ENCODE measurements at places on chromosomes 5 and 9. TPM values are rescaled to one million over a fixed set of nuclear protein-coding genes. Genes with fewer than 3 reads are reported as not detected.
A peak's percentile ranks its signal among the peaks of the same experiment; 100 is the strongest.

GRCh38 chr5:114305402-114306207 lies 56.3 kb upstream of the KCNN2 start:
- DNase-seq: no peak

DNA sequence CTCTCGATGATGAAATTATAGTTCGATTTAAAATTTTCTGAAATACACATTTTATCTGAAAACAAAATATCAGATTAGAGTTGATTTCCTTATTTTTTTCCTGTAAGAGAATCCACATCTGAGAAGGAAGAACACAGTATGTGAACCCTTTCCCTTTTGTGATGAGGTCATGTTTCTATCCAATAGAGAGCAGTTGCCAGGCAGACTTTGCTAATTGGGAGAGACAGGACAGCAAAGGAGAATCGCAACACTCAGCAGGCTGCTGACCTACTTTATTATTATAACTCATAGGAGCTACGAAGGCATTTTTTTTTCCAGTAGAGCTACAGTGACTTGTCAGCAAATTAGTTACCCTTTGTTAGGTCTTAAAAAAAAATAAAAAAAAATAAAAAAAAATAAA lies 242.1 kb downstream of the HCN1 start:
- no peak for DNase-seq

ZDHHC11B gene
- total RNA-seq: 8.7 TPM

PRUNE2 gene
- total RNA-seq: 5.6 TPM

DNA sequence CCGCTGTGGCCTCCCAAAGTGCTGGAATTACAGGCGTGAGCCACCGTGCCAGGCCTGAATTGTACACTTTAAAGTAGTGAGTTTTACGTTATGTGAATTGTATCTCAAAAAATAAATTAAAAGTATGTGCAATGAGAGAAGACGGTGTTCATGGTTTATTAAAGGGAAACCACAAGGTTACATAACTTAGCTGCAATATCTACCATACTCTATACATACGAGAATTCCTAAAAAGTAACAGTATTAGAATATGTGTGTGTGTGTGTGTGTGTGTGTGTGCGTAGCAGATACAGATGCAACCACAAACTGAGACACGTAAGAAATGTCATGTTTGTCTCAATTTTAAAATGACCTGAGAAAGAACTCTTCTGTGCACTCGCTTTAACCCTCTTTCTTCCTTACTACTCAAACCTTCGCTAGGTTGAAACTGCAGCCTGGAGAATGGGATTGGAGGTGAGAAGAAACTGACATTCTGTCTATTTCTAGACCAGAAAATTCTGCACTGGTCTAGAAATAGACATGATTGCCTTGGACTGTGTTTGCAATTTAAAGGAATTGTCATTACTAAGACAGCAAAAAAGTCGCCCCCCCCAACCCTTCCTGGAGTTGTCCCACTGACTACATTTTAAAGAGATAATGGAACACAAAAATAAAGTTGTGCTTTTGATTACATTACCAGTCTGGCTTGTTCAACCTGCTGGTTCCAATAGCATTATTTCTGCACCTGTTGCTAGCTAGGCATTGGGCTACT lies 167.0 kb downstream of the RGS3 start:
- no peak for DNase-seq

DNA sequence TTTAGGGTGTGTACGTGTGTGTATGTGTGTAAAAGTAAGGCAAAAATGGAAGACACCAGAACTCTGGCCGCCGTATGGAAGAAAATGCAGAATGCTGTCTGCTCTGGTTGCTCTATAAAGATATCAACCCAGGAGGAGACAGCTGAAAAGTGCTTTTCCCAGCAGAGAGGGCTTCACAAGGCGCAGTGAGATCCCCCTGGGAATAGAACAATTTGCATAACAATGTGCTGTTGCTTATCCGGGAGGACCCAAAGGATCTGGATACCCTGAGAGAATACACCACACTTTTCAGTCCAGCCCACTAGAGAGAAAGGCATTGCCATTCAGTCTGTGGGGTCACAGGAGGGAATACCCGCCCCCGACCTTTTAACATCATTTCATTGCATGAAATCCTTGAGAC lies 230.6 kb downstream of the EBF1 start:
- DNase-seq: no peak

DNA sequence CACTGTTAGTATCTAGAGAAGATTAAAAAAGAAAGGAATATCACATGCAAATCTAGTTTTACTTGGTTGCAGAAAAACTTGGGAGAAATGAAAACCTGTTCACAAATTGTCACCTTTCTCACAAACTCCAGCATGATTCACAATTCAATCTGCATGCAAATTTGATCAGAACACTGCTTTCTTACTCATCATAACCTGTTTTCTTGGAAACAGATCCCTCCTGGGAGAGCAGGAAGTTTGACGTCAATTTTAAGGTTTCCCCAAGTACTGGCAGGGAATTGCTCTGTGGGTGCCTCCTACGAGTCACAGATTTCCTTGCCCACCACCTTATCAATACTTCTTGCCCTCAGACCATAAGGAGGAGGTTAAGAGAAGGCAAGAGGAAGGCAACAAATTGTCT lies 30.2 kb upstream of the HTR4 start:
- no peak for DNase-seq

- DNase-seq: no peak
Observed at GRCh38 chr9:100298378-100298777, 54.4 kb downstream of the TEX10 start.

GRCh38 chr5:59007460-59008063 lies 424.7 kb downstream of the RAB3C start:
- DNase-seq: no peak

- DNase-seq: no peak
Observed at GRCh38 chr5:14531668-14532067, 49.9 kb upstream of the OTULINL start.

GKAP1 gene
- 22.0 TPM for total RNA-seq

MPDZ gene
- total RNA-seq: 67.2 TPM

DNA sequence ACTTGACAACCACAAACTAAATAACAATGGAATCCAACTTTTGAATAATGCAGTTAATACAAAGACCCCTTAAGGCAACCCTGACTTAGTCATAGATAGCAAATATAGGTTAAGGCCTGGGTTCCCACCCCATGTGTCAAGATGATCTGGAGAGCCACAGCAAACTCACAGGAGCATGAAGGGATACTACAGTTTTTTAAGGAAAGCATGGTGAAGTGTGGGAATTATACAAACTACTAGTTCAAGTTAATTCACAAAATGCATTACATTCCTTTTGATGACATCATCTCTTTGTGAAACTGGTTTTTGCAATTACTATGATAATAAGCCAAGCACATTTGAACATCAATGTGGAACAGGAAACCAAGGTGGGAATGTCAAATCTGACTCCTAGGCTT lies 50.6 kb downstream of the LHFPL2 start:
- DNase-seq: no peak

GRCh38 chr5:94807985-94808384 lies 189.5 kb downstream of the SLF1 start:
- DNase-seq: no peak

CRAT gene
- total RNA-seq: 19.0 TPM

- no peak for DNase-seq
Observed at GRCh38 chr9:73022353-73022752, 69.5 kb upstream of the ALDH1A1 start.

PCDHB16 gene
- 11.9 TPM for total RNA-seq

PRSS3 gene
- total RNA-seq: not detected

TEK gene
- not detected for total RNA-seq

DNA sequence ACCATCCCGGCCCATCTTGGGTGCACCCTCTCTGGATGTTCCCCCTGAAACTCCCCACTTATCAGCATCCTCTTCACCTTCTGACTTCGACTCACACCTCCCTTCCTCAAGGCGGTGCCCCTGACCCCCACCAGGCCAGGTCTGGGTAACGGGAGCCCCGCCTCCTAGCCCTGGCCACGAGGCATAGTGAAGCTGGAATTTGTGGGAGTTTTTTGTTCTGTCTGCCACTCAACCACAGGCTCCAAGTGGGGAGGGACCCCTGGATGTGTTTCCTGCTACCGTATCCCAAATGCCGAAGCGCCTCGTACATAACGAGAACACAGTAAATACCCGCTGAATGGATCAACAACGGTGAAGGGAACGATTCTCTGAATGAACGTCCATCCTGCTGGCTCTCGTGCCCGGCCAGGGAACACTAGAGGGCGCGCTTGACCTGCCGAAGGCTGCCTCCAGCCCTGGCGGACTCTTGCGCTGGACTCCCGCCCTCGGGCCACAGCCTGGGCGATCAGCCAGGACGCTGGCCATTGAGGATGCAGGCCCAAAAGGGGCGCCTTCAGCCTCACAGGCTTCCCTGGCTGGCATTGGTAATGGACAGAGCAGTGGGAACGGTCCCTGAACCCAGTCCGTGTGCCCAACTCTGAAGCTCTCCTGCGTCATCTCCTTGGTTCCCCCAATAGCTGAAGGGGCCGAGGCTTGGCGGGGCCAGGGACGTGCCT lies 47.3 kb upstream of the PHYKPL start:
- peak; percentile 86 for DNase-seq

PRELID1 gene
- total RNA-seq: 114 TPM

RACK1 gene
- 1,813 TPM for total RNA-seq

ECSCR gene
- not detected for total RNA-seq

DNA sequence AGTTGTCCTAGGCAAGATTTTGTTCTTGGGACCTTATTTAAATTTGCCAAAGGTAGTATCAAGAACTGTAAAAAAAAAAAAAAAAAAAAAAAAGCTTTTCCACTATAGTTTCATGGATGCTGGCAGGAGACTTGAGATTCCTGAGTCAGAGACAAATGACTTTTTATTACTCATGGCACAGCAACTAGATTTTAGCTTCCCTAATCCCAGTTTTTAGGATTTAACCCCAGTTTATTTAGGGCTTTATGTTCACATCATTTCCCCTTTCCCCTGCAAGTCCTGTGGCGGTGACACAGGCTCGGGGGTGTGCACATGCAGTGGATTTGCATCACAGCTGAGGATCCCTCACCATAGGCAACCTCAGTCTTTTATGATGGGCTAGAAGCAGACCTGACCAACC lies 144.9 kb downstream of the GOLPH3 start:
- no peak for DNase-seq

- no peak for DNase-seq
Observed at GRCh38 chr9:114470581-114470980, 34.7 kb downstream of the WHRN start.

- DNase-seq: no peak
Observed at GRCh38 chr5:60382716-60383115, 317.2 kb downstream of the DEPDC1B start.

DNA sequence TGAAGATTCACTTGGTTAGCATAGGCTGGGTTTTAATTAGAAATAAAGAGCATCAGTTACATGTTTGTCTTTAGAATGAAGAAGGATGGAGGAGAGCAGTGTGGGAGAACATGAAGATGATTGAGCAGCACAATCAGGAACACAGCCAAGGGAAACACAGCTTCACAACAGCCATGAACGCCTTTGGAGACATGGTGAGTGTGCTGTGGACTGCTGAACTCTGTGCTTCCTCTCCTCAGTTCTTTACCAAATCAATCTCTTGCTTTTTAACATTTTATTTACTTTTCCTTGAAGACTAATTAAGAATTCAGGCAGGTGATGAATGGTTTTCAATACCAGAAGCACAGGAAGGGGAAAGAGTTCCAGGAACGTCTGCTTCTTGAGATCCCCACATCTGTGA lies 38.2 kb upstream of the SPATA31E1 start:
- no peak for DNase-seq

DNA sequence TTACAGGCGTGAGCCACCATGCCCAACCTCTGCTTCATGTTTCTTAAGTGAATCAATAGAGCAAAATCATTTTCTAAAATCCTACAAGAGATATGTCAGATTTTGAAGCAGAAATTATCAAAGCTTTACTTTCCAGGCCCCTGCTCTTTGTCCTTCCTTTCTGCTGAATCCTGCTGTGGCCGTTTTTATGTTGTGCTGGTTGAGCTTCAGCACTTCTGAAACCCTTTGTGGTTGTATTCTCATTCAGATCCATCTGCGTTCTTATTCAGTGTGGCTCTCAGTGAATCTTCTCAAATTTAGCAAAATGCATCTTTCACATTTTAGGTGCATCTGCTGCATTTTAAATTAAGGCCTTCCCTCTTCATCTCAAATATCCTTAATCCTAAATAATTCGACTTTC lies 26.0 kb downstream of the JMY start:
- no peak for DNase-seq

GRCh38 chr9:89814340-89815040 lies 209.7 kb downstream of the GADD45G start:
- no peak for DNase-seq

CEP72 gene
- 24.8 TPM for total RNA-seq

DNA sequence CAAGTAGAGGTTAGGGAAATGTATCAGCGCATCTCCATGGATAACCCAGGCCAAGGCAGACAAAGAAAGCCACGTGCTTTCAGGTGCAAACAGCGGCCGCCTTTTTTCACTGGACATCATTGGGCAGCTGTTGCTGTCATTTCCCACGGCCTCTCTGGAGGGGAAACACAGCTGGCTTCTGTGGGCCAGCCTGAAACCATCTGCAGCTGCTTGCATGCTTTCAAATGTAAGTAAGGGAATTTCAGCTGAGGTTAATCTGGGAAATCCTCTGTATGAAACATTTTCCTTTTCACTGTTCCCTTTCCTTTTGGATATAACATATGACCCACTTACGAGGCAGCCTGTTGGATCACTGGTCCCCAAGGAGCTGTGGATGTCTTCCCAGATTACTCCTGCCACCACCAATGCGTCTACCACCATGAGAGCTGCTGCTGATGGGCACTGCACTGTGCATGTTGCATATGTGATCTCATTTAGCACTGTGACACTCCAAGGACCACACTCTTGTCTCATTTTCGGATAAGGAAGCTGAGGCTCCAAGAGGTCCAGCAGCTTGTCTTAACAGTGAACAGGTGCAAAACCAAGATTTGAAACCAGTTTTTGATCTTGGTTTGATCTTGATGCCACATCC lies 106.3 kb downstream of the C9orf152 start:
- no peak for DNase-seq

- DNase-seq: no peak
Observed at GRCh38 chr5:141826674-141827073, 51.5 kb downstream of the PCDH1 start.

MAMDC4 gene
- total RNA-seq: 40.0 TPM

- DNase-seq: no peak
Observed at GRCh38 chr9:136784997-136785361, 6.2 kb upstream of the TMEM141 start.

DNA sequence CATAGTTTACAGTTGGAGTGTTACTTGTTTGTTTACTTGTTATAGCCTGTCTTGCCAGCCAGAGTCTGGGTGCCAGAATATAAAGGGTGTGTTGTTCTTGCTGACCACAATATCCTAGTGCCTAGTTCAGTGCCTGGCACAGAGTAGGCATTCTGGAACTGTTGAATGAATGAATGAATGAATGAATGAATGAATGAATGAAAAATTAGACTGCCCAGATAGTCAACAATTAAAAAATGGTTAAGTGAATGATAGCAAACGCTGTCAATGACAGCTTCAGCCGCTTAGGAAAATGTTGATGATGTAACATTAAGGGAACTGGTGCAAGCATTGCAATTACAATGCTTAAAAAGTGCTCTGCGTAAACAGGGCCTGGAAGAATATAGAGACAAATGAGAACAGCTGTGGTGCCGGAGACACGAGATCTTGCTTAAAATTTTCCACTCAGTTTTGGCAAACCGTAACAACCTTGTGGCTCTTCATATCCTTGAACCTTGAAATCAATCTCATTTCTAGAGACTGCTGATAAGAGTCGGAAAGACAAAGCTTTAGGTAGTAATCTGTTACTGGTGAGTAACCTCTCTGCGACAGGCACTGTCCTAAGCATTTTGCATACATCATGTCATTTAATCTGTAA lies 4.7 kb upstream of the TTLL11 start:
- no peak for DNase-seq

SLC12A7 gene
- 76.3 TPM for total RNA-seq

BARHL1 gene
- not detected for total RNA-seq

Data from progenitor cell of endocrine pancreas (in vitro differentiated cells).